ENCODE measurements at places on chromosomes 5 and 9. TPM values are rescaled to one million over a fixed set of nuclear protein-coding genes. Genes with fewer than 3 reads are reported as not detected.

DNA sequence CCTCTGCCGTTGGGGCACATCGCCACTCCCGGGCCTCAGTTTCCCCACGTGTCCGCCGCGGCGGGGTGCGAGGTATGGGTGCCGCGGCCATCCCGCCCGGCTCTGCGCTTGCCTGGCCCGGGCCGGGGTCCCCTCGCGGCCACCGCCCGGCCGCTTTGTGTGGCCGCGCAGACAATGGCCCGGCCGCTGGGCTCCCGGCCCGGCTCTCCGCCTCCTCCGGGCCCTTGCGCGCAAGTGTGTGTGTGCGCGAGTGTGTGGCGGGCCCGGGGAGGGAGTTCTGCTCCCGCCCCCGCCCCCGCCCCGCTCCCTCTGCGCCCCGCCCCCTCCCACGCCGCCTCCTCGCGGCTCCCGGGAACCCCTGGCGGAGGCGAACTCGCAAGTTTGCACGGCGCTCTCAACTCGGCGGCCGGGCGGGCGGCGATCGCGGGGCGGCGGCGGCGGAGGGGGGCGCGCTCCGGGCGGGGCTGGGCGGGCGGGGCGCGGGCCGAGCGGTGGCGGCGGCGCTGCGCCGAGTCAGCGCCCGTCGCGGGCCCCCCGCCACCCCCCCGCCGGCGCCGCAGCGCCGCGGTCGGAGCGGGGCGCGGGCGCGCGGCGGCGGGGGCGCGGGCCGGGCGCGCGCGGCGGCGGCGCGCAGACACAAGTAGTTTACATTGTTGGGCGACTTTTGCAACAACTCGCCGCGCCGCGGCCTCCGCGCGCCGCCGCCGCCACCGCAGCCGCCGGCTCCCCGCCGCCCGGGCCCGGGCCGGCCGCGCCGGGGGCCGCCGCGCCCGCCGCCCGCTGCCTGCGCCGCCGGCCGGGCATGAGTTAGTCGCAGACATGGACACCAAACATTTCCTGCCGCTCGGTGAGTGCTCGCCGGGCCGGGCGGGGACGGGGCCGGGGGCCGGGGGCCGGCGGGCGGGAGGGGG lies at the start of gene RXRA:
Gene RXRA, plus strand, starts transcription at position 643 of the 911 bp plus-strand sequence. Its CDS starts 177 bp downstream, at position 820.
- DNase-seq = peak; percentile 50

- no peak for DNase-seq
These were observed 478 bp upstream of the SETD9 start for GRCh38 chr5:56908942-56909293.

Gene CSF1R
- 0.84 TPM for total RNA-seq

- no peak for DNase-seq
These were observed 59.6 kb downstream of the C9orf152 start for GRCh38 chr9:110148384-110148783.

GRCh38 chr9:84375954-84376353 lies 35.4 kb upstream of the SLC28A3 start:
- no peak for DNase-seq

Gene FAM78A
- total RNA-seq = 2.5 TPM

- no peak for DNase-seq
These were observed 142.2 kb upstream of the KLF4 start for GRCh38 chr9:107631788-107632187.

Gene TYRP1
- 3.4 TPM for total RNA-seq

DNA sequence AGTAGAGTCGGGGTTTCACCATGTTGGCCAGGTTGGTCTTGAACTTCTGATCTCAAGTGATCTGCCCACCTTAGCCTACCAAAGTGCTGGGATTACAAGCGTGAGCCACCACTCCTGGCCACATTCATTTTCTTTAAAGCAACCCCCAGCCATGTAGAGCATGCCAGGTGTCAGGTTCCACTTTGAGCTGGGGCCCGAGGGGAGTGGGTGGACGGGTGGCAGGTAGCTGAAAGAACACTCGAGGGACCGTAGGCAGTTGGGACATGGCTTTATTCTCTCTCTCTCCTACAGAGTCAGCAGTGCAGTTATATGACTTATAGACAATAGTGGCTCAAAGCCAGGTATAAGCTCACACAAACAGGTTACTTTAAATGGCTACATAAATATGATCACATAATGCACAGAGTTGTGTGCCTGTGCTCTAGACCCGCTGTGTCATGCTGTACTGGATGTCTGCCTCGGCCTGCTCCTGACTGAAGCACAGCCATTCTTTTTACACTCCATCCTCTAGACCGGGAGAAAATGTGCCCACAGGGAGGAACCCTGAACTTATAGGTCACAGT lies 60.5 kb upstream of the FAM120A start:
- DNase-seq = no peak

- no peak for DNase-seq
These were observed 10.5 kb upstream of the LHFPL2 start for GRCh38 chr5:78659114-78659513.

- DNase-seq = no peak
These were observed 32.2 kb upstream of the ROPN1L start for GRCh38 chr5:10409504-10409903.

DNA sequence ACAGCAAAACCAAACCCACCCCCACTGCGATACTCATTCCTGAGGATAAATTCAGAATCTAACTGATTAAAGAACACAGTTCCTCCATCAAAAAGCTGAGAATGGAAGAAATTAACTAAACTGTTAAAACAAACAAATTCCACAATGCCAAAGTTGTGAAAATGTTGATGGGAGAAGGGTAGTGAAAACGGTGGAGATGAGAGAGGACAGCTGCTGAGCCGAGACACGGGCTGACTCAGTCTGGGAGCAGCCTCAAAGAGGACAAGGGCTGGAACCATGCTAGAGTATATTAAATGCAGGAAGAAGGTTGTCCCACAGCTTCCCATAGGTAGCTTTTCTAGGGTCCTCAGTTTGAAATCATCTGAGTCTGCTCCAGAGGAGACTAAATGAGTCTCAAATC lies 14.3 kb downstream of the ADAMTS12 start:
- no peak for DNase-seq

DNA sequence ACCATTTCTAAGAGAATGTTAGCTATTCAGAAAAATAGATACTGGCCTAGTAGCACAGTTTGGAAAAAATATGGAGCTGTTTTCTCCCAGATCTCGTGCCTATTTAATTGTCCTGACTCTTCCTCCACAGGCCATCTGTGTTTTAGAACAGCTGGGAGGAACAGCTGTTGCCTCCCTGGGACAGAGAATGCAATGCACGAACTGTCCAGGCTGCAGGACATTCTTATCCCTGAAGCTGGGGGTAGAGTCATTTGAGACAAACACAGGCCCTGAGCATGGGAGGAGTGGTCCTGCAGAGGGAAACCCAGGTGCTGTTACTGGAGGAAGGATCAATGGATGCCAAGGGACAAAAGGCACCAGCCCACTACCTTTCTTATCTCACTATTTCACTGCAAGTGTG lies 20.9 kb upstream of the SPARC start:
- no peak for DNase-seq

DNA sequence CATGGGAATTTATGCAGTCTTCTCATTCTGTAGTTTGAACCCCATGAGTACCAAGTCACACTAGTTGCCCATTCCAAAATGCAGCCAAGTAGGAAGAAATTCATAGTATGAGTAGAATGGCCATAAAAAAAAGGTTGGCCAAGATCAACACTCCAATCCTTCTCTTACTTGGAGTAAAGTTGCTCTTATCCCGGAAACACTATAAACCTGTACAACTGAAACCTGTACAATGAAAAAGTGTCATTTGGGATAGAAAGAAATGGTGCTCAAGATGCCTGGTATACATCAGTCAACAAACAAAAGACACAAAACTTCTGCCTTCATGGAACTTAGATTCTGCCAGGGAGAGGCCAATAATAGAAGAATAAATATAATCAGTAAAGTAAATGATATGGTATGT lies 325.0 kb downstream of the NFIB start:
- no peak for DNase-seq

DNA sequence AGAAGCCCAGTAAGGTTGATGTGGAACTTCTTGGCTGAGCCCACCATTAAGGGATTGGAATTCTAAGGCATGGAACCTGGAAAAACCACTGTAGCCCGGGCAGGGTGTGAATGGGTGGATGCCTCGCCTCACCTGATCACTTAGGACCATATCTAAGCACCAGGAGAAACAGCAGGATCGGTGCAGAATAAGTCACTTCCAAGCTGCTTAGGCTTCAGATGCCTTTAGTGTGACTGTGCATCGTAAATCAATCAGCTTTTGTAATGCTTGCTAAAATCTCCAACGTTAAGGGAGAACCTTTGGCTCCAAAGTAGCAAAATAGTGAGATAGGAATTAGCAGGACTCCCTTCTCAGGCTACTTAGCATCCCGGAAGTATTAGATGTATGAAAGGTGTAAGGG lies 103.9 kb upstream of the MEGF10 start:
- peak; percentile 74 for DNase-seq

Gene CCNO
- 4.9 TPM for total RNA-seq

- DNase-seq = no peak
These were observed 592.1 kb downstream of the TLE4 start for GRCh38 chr9:80163889-80164288.

Gene FCN2
- not detected for total RNA-seq

GRCh38 chr5:62139741-62140140 lies 166.3 kb upstream of the KIF2A start:
- no peak for DNase-seq

DNA sequence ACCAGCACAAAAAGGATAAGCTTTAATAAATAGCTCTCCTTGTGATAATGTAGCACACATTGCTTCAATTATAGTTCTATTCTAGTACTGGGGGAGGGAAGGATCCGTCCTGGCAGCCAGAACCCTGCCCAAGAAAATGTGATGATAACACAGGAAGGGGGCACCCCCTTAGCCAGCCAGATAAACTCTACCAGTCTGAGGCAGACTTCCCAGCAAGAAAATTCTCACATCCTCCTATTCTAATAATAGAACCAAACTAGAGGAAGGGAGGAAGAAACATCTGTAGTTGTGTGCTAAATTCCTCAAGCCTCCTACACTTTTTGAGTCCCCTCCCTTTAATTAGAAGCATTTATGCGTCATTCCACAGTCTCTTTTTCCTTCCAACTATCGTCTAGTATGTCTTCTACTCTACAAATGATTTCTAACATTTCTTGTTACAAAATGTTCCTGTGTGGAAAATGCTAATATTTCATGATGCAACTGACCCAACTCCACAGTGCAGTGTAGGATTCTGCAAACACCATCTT lies 261.0 kb downstream of the SEMA5A start:
- DNase-seq = peak; percentile 65

- no peak for DNase-seq
These were observed 322.3 kb upstream of the ISL1 start for GRCh38 chr5:51060953-51061352.

Gene PCDHA10
- 0.02 TPM for total RNA-seq

- DNase-seq = peak; percentile 25
These were observed 859 bp downstream of the CSNK1G3 start for GRCh38 chr5:123512611-123513461.

Gene LCN9
- total RNA-seq = not detected

DNA sequence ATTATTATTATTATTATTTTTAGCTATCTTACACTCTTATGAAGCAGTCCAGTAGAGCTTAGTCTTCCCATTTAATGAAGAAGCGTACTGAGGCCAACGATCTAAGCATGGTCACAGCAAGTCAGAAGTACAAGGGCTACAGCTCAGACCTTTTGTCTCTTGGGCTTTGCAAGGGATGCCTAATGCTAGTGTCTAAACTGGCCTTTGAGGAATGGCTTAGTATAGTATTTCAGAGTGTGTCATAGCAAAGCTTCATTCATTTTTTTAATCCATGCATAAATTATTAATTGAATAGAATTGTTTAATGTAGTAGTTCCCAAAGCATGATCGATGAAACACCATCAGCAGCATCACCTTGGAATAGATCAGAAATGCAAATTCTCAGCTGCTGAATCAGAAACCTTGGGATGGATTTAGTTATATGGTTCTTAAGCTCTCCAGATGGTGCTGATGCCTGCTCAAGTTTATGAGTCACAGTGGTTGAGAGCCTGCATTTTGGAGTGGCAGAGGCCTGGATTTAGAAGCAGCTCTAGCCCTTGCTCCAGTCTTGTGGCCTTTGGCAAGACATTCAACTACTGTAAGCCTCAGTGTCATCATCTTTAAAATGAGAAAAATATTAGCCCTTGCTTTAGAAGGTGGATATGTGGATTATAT lies 6.1 kb downstream of the IL12B start:
- peak; percentile 76 for DNase-seq

Gene SIGMAR1
- 94.0 TPM for total RNA-seq

Gene ADAMTS12
- total RNA-seq = 13.4 TPM

Gene DMRT3
- total RNA-seq = 0.24 TPM

Data from A172 (cell line).